ENCODE measurements at places on chromosomes 6 and 20.

DNA sequence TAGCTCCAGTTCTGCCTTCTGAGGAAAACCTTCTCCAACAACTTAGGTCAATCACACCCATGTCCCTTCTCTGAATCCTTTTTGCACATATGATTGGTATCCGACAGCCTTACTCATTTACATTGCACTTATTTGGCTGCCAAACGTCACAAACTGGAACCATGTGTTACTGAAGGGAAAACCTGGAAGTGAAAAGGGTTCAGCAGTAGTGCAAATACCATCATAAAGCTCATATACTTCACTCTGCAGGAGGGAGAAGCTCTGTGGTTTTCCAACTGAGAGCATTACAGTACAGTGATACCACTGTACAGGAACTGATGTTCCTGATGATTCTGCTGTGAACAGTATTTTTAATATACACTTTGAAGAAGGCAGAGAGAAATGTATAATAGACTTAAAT, 87.8 kb downstream of the SLC16A10 start:
- no peak for DNase-seq

DNA sequence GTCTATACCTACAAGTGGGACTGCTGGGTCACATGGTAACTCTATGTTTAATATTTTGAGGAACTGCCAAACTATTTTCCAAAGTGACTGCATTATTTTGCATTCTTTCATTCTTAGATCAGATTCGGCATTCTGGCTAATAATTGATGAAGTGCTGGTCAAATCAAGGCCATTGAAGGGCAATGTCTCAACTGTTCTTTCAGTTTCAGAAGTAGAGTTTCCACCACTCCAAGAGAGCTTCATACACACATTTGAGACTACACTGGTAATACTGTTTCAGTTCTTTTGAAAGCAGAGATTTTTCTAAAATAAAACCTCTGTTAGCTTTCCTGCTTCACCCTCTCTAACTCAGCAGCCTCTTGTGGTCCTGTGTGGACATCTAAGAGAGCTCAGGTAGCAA, 154.5 kb downstream of the CFAP61 start:
- no peak for DNase-seq

- peak; percentile 9 for DNase-seq
Observed at GRCh38 chr6:22471132-22471690, 98.2 kb upstream of the HDGFL1 start.

- no peak for DNase-seq
Observed at GRCh38 chr20:35839904-35840303, 68.1 kb downstream of the PHF20 start.

- DNase-seq: no peak
Observed at GRCh38 chr20:35699957-35700624, 886 bp downstream of the ROMO1 start.

DNA sequence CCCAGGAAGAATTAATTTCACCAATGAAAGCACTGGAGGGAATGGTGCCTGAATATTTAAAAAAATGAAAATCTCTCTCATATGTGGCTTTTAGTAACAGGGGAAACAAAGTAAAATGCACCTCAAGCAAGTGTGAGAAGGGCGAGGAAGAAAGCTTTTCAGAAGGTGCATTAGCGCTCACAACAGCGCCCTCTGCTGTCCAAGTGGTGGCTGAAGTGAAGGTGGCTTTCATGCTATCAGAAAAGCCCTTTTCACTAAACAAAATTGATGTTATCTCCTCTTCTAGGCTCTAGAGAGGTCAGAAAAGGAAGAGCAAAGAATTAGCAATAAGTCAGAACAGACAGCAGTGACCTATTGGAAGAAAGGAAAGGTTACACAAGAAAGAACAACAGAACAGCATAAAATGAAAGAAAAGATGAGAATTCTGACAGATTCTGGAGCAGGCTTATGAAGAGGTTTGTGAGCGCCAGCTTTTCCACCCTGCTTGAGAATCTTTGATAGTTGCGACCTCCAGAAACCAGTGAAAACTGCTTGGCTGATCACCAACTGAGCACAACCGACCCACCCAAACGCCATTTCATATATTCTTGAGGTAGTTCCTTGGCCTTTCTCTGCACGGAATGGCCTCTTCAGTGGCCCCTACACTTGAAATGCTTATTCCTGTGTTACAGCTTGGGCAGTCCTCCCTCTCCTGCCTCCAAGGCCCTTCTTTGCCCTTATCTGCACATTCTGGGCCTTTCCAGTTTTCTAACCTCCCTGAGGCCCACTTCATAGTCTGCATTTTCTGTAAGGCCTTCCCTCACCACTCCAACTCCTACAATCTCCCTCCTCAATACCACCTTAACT, 45.3 kb downstream of the SMLR1 start:
- DNase-seq: peak; percentile 35

DNA sequence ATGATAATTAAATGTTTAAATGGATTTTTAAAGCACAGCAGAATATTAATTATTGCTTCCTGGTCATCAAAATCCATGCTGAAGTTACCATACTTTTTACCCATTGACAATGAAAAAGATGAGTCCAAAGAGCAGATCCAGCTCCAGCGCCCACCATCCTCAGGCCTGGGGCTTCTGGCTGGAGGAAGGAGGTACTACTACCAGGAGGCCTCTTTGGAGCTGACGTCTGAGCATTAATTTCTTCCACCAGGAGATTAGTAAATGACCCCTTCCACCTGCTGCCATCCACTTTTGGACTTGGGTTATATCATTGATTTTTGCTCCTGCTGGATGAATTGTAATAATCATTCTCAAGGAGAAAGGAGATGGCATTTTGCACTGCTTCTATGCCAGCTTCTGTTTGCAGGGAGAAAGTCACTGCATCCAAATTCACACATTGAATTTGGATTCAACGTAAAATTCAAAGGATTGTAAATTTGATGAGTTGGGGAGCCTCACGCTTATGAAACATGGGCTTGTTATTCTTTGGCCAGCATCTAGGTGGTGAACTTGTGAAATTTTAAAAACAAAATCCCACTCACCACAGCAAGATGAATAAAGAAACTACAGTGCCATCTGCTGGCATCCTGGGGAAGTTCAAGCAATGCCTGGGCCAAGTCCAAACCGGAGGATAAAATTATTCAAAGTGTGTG, 121.8 kb downstream of the SASH1 start:
- DNase-seq: peak; percentile 20

GRCh38 chr20:10419550-10420133, 14.4 kb downstream of the MKKS start:
- DNase-seq: no peak

GRCh38 chr20:53162251-53162835, 190.2 kb downstream of the TSHZ2 start:
- peak; percentile 77 for DNase-seq

DNA sequence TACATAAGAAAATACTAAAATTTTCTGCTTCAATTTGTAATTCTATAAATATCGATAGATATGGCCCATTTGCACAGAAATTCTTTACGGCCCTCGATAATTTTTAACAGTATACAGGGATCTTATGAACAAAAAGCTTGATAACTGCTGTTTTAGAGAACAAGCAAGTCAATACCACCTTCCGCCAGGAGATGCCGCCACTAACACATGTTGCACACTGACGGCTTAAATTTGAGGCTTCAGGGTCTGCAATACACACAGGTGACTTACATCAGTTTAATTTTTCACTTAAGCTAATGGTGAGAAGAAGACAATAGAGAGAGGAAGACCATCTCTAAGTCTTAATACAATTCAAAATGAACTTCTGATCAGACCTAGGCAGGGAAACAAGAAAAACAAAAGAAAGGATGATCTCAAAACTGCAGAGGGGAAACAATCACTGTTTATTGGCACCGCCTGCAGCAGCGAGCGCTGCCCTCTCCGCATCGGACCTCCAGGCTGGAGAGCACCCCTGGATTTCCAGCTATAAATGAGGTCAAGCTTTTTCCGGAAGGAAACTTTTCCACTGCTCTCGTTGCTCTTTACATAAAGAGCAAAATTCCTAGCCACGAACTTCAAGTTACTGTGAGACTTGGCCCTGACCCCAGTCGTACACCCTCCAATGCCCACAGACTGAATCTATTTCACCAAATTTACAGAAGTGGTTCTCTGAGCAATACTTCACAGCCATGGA, 53.9 kb downstream of the OTOR start:
- peak; percentile 45 for DNase-seq

DNA sequence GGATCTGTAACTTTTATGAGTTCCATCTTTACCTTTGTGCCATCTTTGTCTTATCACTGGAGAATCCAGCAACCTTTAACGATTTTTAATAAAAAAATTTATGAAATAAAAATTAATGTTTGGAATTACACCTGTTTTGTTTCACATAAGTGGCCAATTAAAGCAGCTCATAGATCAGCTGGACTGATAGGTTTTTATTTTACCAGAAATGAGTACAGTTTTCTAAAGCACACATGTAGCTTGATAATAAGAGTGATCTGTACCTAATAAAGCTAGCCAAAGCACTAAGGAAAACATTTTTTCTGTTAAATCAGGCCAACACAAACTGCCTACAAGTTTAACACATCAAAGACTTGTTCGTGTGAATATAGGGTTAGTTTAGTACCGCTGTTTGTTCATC, 500.1 kb downstream of the CDKAL1 start:
- DNase-seq: no peak

- DNase-seq: peak; percentile 47
Observed at GRCh38 chr6:110039981-110040383, 61.9 kb downstream of the GPR6 start.
